Mesenchymal stem cell (in vitro differentiated cells and primary cell): ENCODE measurements at places on chromosomes 3 and 15.

DNA sequence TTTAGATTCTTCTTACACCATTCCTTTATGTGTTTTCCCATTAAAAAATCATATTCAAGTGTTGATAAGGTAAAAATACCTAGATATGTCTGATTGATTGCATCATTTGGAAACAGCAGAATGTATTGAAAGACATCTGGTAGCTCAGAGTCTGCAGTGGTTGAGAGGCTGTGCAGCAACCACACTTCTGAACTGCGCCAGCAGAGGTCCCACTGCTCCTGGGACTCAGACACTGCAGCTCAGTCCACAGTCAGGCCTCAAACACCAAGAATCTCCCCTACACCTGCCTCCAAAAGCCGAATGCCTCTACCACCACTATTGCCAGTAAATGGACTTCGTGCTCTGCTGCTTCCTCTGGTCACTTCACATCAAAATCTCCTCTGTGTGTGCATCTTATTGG lies 176.9 kb upstream of the LMCD1 start:
- H3K4me1 ChIP-seq, result no peaks in the 10 kb centered on the region
- no peaks in the 10 kb centered on the region for H3K36me3 ChIP-seq
- H3K4me3 ChIP-seq, result no peak overlapping the region
- no peak overlapping the region for H3K27ac ChIP-seq

DNA sequence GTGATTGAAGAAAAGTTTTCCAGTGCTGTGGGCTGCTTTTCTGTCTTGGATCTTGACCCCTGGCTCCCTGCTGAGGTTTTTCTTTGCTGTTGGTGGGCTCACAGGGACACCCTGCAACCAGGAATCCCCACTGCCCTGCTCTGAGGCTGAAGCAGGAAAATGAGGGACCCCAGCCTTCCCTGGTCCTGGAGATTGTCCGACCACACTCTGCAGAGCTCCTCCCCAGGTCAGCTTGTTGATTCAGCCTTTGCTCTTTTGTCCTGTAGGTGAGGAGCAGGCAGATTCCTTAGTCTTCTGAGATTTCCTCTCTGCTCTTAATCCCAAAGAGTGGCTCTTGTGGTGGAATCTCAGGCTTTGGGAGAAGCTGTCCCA lies 194.5 kb downstream of the RPLP1 start:
- H3K4me1 ChIP-seq, result no peaks in the 10 kb centered on the region
- H3K27me3 ChIP-seq, result peaks cover 66% of the 10 kb centered on the region
- no peak overlapping the region for H3K27ac ChIP-seq
- H3K36me3 ChIP-seq, result no peaks in the 10 kb centered on the region
- no peak overlapping the region for H3K4me3 ChIP-seq

- H3K4me1 ChIP-seq, result no peaks in the 10 kb centered on the region
- no peak overlapping the region for H3K27ac ChIP-seq
- H3K4me3 ChIP-seq, result no peak overlapping the region
- H3K36me3 ChIP-seq, result no peaks in the 10 kb centered on the region
Measured at GRCh38 chr15:69701198-69701597, 248.6 kb downstream of the RPLP1 start.

DNA sequence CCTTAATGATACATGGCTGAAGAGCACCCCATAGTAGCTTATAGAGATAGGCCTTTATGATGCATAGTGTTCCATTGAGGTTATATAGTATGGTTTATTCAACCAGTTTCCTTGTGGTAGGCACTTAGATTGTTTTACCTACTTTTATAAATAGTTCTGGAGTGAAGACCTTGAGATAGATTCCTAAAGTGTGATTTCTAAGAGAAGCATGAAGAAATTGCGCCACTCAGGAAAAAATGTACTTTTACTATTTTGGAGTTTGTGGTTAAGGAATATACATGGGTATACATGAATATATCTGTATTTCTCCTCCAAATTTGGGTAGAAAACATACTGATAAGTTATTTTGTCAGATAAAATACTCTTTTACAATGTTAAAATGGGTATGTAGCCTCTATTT lies 70.5 kb downstream of the CHD2 start:
- peak; percentile 20 for DNase-seq
- no peak overlapping the region for H3K27ac ChIP-seq
- H3K4me3 ChIP-seq, result no peak overlapping the region
- H3K4me1 ChIP-seq, result no peaks in the 10 kb centered on the region

DNA sequence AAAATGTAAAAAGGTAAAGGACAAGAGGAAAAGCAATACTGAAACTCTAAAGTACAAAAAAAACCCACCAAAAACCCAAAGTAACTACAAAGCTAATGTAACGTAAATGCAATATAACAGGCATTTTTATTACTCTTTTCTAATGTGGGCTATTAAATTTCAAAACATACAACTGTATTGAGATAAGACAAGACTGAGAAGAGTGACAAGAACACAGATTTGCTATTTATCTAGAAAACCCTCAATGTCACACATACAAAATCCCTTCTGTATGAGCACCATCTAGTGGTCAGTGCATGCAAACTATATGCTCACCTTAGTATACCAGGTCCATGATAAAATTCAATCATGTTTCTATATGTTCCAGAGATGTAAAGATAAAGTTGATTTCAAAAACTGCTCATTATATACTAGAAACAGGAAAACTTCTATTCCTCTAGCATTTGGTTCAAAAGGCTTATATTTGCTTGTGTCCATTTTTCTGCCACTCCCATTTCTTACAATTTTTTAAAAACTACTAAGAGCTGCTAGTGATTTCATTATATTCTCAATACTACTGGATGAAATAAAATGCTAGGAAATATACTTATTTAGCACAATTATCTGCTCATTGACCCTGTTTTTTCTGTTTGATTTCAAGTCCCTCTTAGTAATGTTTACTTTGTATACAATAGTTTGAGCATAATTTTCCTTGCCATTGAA lies 111.4 kb downstream of the DLG1 start:
- peak; percentile 71 for DNase-seq
- peaks cover 4% of the 10 kb centered on the region for H3K36me3 ChIP-seq
- H3K27me3 ChIP-seq, result no peaks in the 10 kb centered on the region

- peaks cover 26% of the 10 kb centered on the region for H3K27me3 ChIP-seq
- H3K27ac ChIP-seq, result no peak overlapping the region
- H3K4me3 ChIP-seq, result no peak overlapping the region
- H3K36me3 ChIP-seq, result no peaks in the 10 kb centered on the region
- DNase-seq, result no peak
Measured at GRCh38 chr3:10867384-10867783, 51.4 kb downstream of the SLC6A11 start.

- H3K36me3 ChIP-seq, result no peaks in the 10 kb centered on the region
- DNase-seq, result no peak
- no peak overlapping the region for H3K27ac ChIP-seq
- no peaks in the 10 kb centered on the region for H3K4me1 ChIP-seq
- H3K4me3 ChIP-seq, result no peak overlapping the region
Measured at GRCh38 chr3:174193604-174194003, 665.5 kb upstream of the NAALADL2 start.

- no peak overlapping the region for H3K27ac ChIP-seq
- no peaks in the 10 kb centered on the region for H3K36me3 ChIP-seq
- peaks cover 15% of the 10 kb centered on the region for H3K27me3 ChIP-seq
- H3K4me3 ChIP-seq, result no peak overlapping the region
Measured at GRCh38 chr3:185508335-185508991, 9.6 kb upstream of the TMEM41A start.

GRCh38 chr3:8201886-8202285 lies 299.7 kb upstream of the LMCD1 start:
- no peaks in the 10 kb centered on the region for H3K36me3 ChIP-seq
- peak; percentile 77 for DNase-seq
- H3K27ac ChIP-seq, result no peak overlapping the region
- H3K4me1 ChIP-seq, result peaks cover 1% of the 10 kb centered on the region
- peaks cover 11% of the 10 kb centered on the region for H3K27me3 ChIP-seq

- no peaks in the 10 kb centered on the region for H3K27me3 ChIP-seq
- no peak overlapping the region for H3K4me3 ChIP-seq
- H3K27ac ChIP-seq, result no peak overlapping the region
- no peaks in the 10 kb centered on the region for H3K4me1 ChIP-seq
- no peaks in the 10 kb centered on the region for H3K36me3 ChIP-seq
Measured at GRCh38 chr3:107668416-107668815, 145.7 kb downstream of the BBX start.

DNA sequence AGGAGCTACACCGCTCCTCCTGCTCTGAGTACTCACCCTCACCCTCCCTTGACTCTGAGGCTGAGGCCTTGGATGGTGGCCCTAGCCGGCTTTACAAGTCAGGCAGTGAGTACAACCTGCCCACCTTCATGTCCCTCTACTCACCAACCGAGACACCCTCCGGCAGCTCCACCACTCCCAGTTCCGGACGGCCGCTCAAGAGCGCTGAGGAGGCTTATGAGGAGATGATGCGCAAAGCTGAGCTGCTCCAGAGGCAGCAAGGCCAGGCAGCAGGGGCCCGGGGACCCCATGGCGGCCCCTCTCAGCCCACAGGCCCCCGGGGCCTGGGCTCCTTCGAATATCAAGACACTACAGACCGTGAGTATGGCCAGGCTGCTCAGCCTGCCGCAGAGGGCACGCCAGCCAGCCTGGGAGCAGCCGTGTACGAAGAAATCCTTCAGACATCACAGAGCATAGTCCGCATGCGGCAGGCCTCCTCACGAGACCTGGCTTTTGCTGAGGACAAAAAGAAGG lies 21.2 kb upstream of the APEH start:
- peaks cover 50% of the 10 kb centered on the region for H3K27me3 ChIP-seq
- peaks cover 8% of the 10 kb centered on the region for H3K4me1 ChIP-seq
- no peak for DNase-seq
- H3K4me3 ChIP-seq, result no peak overlapping the region
- no peak overlapping the region for H3K27ac ChIP-seq

- H3K36me3 ChIP-seq, result no peaks in the 10 kb centered on the region
- no peaks in the 10 kb centered on the region for H3K4me1 ChIP-seq
- H3K27me3 ChIP-seq, result no peaks in the 10 kb centered on the region
- H3K27ac ChIP-seq, result no peak overlapping the region
- no peak for DNase-seq
Measured at GRCh38 chr3:151556596-151556995, 95.7 kb upstream of the IGSF10 start.

- H3K4me3 ChIP-seq, result no peak overlapping the region
- H3K27ac ChIP-seq, result peak overlapping the region; percentile 61
- H3K36me3 ChIP-seq, result no peaks in the 10 kb centered on the region
Measured at GRCh38 chr3:111538681-111539083, 3.3 kb upstream of the CD96 start.

- no peak for DNase-seq
- no peak overlapping the region for H3K27ac ChIP-seq
- H3K4me3 ChIP-seq, result no peak overlapping the region
- H3K27me3 ChIP-seq, result peaks cover 15% of the 10 kb centered on the region
- no peaks in the 10 kb centered on the region for H3K36me3 ChIP-seq
Measured at GRCh38 chr3:151437906-151438305, 23.0 kb downstream of the IGSF10 start.

- no peak for DNase-seq
- no peak overlapping the region for H3K4me3 ChIP-seq
- peaks cover 6% of the 10 kb centered on the region for H3K36me3 ChIP-seq
- H3K27me3 ChIP-seq, result no peaks in the 10 kb centered on the region
Measured at GRCh38 chr15:30974112-30974511, 17.3 kb downstream of the MTMR10 start.

DNA sequence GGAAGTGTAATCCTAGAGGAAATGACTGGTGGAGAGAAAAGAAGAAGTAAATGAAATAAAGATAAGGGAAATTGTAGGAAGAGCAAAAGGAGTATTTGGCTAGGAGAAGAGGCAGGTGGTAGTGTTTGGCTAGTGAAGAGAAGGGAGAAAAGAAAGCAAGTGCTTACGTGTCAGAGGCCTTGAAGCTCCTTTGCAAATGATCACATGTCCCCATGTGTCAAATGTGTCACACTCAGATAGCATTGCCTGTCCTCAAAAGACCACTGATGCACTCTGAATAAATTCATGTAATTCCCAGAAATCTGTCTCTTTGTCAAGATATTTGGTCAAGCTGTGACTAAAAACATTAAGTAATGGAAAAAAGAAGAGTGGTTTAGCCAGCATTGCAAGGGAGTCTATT lies 639.3 kb downstream of the TUSC7 start:
- H3K4me3 ChIP-seq, result no peak overlapping the region
- no peak overlapping the region for H3K27ac ChIP-seq
- H3K36me3 ChIP-seq, result no peaks in the 10 kb centered on the region
- no peaks in the 10 kb centered on the region for H3K4me1 ChIP-seq

- no peaks in the 10 kb centered on the region for H3K36me3 ChIP-seq
- no peak overlapping the region for H3K27ac ChIP-seq
- H3K27me3 ChIP-seq, result peaks cover 8% of the 10 kb centered on the region
- peaks cover 7% of the 10 kb centered on the region for H3K4me1 ChIP-seq
- no peak for DNase-seq
Measured at GRCh38 chr3:194984066-194984465, 286.9 kb downstream of the XXYLT1 start.

- peak overlapping the region; percentile 24 for H3K27ac ChIP-seq
- peaks cover 8% of the 10 kb centered on the region for H3K4me1 ChIP-seq
- H3K36me3 ChIP-seq, result peaks cover 13% of the 10 kb centered on the region
- H3K27me3 ChIP-seq, result no peaks in the 10 kb centered on the region
Measured at GRCh38 chr15:80706161-80706560, 11.1 kb downstream of the ABHD17C start.

DNA sequence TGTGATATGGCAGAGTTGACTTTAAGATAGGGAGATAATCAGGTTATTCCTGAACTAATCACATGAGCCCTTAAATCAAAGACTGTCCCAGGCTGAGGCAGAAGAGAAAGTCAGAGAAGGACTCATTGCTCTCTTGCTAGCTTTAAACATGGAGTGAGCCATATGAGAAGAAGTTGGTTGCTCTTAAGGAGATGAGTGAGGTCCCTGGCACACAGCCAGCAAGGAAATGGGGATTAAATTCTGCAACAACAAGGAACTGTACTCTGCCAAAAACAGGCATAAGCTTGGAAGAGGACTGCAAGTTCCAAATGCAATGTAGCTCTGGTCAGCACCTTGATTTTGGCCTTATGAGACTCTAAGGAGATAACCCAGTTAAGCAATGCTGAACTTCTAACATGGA lies 457.0 kb downstream of the PLOD2 start:
- H3K4me3 ChIP-seq, result no peak overlapping the region
- peak; percentile 30 for DNase-seq
- no peak overlapping the region for H3K27ac ChIP-seq
- no peaks in the 10 kb centered on the region for H3K36me3 ChIP-seq

DNA sequence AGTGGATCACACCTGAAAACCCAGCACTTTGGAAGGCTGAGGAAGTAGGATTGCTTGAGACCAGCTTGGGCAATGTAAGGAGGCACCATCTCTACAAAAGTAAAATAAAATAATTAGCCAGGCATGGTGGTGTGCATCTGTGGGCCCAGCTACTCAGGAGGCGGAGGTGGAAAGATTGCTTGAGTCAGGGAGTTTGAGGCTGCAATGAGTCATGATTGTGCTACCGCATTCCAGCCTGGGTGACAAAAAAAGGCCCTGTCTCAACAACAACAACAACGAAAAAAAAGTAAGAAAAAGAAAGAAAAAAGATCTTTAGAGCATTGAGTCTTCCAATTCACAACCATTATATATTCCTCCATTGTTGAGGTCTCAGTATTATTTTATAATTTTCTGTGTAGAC lies 192.4 kb upstream of the DPH6 start:
- H3K27me3 ChIP-seq, result no peaks in the 10 kb centered on the region
- DNase-seq, result peak; percentile 80
- H3K4me3 ChIP-seq, result no peak overlapping the region

GRCh38 chr3:198067416-198067815 lies 107.4 kb downstream of the LMLN start:
- no peak overlapping the region for H3K27ac ChIP-seq
- no peak overlapping the region for H3K4me3 ChIP-seq
- H3K36me3 ChIP-seq, result no peaks in the 10 kb centered on the region
- no peaks in the 10 kb centered on the region for H3K4me1 ChIP-seq
